ENCODE measurements at places on chromosomes 7 and 10.

- no peak for DNase-seq
Measured at GRCh38 chr7:29538389-29538788, 25.2 kb upstream of the PRR15 start.

DNA sequence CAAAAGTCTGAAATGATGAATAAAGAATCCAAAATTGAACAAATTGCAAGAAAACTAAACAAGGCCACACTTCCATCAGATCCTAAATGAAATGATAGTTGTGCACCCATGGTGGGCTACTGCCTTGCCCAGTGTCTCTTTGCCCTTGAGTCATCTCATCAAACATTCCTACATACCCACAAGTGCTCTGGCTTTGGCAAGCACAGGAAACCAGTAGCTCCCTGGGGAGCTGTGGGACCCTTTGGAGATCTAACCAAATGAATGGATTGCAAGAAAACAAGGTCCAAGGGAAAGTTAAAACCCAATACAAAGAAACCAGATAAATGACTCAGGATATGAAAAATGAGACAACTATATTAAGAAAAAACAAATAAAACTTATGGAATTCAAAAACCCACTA lies 129.8 kb upstream of the TMEM229A start:
- DNase-seq = no peak

DNA sequence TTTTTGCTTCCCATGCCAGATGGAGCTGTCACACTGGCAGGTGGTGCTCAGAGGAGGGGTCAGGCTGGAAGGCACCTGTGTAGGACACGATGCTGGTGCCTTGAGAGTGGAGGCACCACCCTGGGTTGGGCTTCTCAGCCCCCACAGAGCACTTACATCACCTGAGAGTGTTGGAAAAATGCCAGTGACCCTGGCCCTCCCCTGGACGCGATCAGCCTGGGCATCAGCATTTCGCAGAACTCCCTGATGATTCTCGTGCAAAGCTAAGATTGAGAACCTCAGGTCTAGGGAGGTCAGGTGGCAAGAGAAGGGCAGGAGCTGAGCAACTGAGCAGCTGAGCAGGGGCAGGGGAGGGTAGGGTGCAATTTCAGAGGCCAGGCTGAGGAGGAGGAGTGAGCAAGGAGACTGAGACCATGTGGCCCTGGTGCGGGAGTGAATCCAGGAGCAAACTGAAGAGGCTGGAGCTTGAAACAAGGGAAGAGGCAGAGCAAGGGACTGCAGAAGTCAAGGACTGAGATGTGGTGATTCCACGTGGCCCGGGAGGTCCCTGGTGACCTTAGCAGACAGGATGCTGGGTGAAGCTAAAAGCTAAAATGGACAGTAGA lies 24.7 kb upstream of the GRID1 start:
- no peak for DNase-seq

GRCh38 chr7:6156734-6157133 lies 115.7 kb downstream of the CYTH3 start:
- DNase-seq = no peak

GRCh38 chr10:112945811-112946210 lies 4.2 kb upstream of the TCF7L2 start:
- no peak for DNase-seq
